ENCODE measurements at places on chromosomes 5 and 9. TPM values are rescaled to one million over a fixed set of nuclear protein-coding genes. Genes with fewer than 3 reads are reported as not detected.

DNA sequence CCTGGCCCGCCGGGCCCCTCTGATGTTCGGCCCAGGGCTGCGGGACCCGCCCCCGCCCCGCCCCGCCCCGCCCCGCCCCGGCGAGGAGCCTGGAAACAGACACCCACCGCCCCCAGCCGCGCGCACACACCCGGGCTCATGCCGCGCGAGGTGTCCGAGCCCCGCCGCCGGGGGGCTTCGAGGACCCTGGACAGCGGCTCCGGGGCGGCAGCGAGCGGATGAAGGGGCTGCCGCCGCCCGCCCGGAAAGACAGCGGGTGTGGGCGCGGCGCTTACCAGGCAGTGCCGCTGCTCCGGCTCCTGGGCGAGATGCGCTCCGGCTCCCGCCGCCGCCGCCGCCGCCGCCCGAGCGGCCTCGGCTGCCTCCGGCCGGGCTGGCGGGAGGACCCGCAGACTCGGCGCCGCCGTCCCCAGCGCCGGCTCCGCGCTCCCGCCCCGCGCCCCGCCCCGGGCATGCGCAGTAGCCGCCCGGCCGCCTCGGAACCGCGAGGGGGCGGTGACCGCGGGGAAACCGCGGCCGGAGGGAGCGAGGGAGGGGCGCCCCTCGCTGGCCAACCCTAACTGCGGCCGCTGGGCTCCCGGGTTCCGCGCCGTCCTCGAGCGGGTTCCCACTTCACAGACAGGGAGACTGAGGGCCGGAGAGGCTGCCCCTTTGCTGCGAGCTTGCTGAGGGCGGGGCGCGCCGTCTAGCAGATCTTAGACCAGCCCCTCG is at the start of gene GPRIN1:
Gene GPRIN1, minus strand, starts transcription at position 433 of the 711 bp plus-strand sequence. CDS start 10,322 bp downstream, outside the sequence.
- peak within 1 kb of the TSS; percentile 67 for H3K4me3 ChIP-seq
- H3K27ac ChIP-seq, result no peak within 1 kb of the TSS
- H3K36me3 ChIP-seq, result no peaks in the 10 kb centered on the region

DNA sequence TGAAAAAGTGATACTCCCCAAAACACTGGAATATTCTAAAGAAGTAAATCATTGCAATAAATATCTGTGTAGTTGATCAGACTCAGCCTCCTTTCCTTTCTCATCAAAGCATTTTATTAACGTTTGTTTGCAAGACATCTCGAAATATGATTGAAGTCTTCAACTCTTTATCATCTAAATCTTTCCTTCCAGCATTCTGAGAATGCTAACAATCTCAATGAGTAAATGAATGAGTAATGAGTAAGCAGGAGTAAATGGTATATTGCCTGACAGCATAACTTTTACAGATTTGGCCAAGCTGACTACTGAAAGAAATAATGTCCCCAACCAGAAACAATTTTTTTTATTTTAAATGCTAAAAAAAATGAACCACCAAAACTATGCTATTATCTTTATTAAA is 157.1 kb downstream of the SLCO4C1 start:
- H3K4me1 ChIP-seq, result no peaks in the 10 kb centered on the region
- H3K27ac ChIP-seq, result no peak overlapping the region
- DNase-seq, result no peak
- H3K4me3 ChIP-seq, result no peak overlapping the region

GRCh38 chr5:172749881-172750633 is 20.9 kb downstream of the DUSP1 start:
- no peaks in the 10 kb centered on the region for H3K27me3 ChIP-seq
- H3K27ac ChIP-seq, result no peak overlapping the region
- H3K36me3 ChIP-seq, result no peaks in the 10 kb centered on the region
- H3K4me3 ChIP-seq, result no peak overlapping the region

Gene HARS2
- total RNA-seq, result 40.2 TPM

Gene GBA2
- total RNA-seq, result 66.5 TPM

Data from testis (tissue), 5 donors.